ENCODE measurements at places on chromosomes 2 and 18.

DNA sequence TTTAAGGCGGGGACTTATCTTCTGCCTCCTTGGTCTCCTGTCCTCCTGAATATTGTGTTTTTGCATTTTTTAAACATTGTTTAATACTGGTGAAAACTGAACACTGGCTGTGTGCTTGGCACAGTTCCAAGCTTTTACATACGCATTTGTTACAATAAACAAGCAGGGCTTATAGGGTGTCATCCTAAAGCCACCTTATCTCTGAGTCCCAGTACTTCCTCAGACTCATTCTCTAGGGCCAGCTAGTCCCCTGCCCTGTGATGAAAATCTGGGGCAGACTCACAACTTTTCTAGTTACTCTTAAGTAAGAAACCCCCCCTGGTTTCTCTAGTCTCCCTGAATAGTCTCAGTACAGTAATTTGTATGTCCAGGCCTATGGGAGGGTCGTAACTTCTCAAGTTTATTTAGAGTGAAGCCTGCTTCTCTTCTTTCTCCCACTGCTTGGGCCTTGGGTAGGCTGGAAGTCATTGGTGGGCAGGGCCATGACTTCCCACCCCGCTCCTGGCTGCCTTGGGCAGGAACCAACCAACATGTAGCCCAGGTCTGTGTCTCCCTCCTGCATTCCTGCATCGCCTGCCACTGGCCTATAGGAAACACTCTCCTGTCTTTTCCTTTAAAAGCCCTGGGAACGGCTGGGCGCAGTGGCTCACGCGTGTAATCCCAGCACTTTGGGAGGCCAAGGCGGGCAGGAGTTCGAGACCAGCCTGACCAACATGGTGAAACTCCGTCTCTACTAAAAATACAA lies 7.7 kb upstream of the KCNE4 start:
- DNase-seq, result no peak

GRCh38 chr2:201654616-201655384 lies 11.5 kb upstream of the TMEM237 start:
- DNase-seq, result no peak

- no peak for DNase-seq
Measured at GRCh38 chr2:100749771-100750542, 70.0 kb upstream of the NPAS2 start.

DNA sequence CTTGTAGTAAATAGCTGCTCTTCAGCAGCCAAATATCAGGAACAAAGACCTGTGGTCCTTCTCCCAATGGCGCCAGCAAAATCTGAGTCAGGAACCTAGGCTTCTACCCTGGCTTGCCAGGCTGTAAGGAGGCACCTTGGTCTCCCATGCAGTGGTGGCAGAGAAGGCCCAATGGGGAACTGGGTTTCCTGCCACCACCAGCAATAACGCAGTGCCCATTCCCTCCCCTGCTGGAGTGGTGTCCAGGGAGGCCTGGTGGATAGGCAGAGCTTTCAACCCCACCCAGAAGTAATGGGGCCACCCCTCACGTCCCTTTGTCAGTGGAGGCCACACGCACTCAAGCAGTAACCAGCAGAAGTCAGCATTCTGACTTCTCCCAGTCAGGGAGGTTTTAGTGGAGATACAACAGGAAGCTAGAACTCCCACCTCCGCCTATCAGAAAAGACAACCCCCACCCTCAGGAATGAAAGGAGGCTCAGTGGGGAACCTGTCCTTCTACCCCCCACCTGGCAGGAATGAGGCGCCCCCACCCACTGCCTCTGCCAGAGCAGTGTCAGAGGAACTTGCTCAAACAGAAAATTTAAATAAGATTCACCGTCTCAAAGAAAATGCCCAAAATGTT lies 132.4 kb downstream of the COPS8 start:
- DNase-seq, result no peak

- DNase-seq, result no peak
Measured at GRCh38 chr2:62163834-62164233, 32.1 kb upstream of the B3GNT2 start.

GRCh38 chr2:106044021-106044420 lies 150.1 kb downstream of the UXS1 start:
- DNase-seq, result no peak

DNA sequence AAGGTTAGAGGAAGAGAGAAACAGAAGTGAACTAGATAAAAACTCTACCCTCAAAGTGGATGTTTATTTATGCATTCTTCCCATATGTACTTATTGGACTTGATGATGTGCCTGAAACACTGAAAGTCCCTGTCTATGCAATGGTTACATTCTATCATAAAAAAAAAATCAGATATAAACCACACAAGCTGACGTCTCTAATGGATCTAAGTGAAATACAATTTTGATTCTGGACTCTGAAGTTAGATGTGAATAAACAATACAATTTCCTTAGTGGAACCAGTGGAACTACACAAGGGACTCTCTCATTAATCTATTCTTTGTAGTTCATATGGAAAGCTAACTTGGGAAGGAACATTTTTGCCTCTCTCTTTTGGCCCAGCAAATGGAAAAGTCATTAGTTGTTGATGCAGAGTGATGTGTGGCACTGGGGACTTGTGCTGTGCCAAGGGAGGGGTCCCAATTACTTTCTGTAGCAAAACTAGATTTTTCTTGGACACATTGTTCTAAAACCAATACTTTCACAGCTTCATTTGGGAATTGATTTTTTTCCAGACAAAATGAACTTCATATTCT lies 376.8 kb downstream of the TRIB2 start:
- DNase-seq, result no peak

GRCh38 chr2:55236992-55237543 lies 4.6 kb downstream of the RPS27A start:
- no peak for DNase-seq

DNA sequence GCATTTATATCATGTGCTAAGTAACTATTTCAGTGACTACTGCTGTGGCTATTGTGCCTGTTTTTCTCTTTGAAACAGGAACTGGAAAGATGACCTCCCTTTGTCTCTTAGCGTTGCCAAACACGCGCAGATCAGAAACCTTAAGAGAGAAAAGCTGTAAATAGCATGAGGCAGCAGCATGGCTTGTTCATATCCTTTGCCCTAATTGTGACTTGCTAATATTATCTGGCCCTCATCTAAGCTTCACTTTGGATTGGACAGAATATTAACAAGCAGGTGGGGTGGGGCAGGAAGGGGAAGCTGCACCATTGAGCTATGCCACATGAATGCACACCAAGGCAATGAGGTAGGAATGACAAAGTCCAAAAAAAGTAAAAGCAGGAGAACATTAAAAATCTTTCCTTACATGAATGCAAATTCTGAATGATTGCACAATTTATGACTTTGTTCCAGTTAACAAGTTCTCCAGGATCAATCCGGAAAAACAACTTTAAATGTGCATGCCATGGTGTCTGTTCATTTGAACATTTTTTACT lies 128.4 kb downstream of the IRS1 start:
- no peak for DNase-seq

GRCh38 chr2:38737925-38738324 lies 13.2 kb downstream of the SRSF7 start:
- DNase-seq, result no peak

- no peak for DNase-seq
Measured at GRCh38 chr18:25875551-25876240, 214.7 kb downstream of the SS18 start.

- DNase-seq, result no peak
Measured at GRCh38 chr2:169715379-169716237, 18.0 kb upstream of the KLHL23 start.

- no peak for DNase-seq
Measured at GRCh38 chr2:66821168-66821567, 386.2 kb downstream of the MEIS1 start.

GRCh38 chr2:159444754-159445153 lies 158.3 kb upstream of the WDSUB1 start:
- DNase-seq, result no peak

DNA sequence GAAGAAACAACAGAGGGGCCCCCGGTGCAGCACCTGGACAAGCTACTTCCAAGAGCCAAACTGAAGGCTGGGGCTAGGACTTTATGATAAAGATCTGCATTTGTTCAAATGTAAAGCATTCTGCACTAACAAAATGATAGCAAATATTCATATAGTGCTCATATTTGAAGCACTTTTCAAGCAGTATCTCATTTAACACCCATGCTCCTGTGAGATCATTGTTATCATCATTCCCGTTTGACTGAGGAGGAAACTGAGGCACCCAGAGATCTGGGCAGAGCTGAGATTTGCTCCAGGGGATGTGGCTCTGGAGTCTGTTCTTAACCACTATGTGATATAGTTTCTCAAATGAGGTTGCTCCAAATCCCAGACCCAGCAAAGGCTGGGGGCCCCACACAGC lies 9.8 kb downstream of the KCTD1 start:
- no peak for DNase-seq

DNA sequence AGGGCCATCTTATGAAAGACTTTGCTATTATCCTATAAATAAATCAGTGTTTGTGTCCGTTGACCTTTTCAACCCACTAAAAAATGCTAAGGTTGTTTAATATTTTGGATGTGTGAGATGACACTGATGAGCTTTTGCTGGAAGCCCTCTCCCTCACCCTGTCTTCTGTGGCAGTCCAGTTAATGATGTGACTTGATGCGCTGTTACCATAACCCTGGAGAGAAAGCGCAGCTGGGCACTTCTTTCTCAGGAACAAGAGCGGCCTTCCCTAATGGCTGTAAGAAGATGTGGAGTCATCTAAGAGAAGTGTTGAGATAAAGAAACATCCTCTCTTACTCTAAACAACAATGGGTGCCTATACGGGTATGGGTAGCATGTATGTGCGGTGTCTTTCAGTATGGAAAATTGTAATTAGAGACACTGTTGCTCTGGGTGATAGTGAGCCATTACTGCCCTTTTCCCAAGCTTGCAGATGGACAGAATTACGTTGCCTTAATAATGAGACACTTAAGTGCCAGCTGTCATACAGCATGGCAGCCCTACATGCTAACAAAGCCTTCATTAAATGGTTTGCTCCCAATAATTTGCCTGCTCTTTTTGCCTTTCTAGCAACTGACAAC lies 165.6 kb upstream of the NABP1 start:
- no peak for DNase-seq

- no peak for DNase-seq
Measured at GRCh38 chr2:53631313-53632125, 136.1 kb upstream of the CHAC2 start.

DNA sequence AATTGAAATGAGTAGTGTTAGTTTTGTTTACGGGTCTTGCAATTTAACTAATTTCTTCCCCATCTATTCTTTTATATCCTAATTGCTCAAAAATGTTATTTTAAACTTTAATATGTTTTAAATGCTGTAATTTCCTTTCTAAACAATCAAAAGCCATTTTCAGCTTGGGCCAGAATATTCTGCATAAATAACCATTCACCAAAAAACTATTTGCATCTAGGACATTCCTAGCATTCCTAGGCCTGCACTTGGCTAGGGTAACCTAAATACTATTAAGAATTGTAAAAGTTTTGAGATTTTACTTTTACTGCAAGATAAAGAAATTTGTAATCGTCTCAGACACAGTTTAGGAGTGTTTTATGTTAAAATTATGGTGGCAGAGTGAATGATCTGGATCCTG lies 7.8 kb upstream of the ETAA1 start:
- no peak for DNase-seq

DNA sequence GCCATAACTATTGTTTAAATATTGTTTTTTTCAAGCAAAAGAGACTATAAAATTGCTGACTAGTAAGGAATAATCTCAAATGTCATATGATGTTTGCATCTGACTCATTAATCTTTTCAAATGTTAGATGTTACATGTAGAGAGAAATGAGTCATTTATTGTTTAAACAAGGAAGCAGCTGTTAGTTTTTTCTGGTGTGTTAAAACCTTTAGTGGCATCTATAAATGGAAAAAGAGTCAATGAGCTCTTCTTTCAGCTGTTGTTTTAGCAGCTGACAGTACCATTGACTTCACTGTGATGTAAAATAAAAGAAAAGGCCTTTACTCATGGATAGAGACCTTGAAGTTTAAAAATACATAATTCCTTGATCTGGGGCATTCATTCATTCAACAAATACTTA lies 1.8 kb upstream of the KLHL41 start:
- DNase-seq, result no peak

DNA sequence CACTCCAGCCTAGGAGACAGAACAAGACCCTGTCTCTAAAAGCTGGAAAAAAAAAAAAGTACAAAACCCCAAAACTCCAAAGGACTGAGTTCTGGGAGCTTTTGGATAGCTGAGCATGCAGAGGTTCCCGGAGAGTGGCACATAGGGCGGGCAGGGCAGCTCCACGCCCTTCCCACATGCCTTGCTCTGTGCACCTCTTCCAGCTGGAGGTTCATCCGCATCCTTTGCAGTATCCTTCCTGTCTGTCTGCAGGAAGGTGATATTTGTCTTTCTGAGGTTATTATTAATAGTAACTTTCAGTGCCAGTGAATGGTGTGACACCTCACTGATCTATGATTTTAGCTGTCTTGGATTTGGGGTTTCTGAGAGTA lies 70.2 kb downstream of the INPP4A start:
- DNase-seq, result no peak

DNA sequence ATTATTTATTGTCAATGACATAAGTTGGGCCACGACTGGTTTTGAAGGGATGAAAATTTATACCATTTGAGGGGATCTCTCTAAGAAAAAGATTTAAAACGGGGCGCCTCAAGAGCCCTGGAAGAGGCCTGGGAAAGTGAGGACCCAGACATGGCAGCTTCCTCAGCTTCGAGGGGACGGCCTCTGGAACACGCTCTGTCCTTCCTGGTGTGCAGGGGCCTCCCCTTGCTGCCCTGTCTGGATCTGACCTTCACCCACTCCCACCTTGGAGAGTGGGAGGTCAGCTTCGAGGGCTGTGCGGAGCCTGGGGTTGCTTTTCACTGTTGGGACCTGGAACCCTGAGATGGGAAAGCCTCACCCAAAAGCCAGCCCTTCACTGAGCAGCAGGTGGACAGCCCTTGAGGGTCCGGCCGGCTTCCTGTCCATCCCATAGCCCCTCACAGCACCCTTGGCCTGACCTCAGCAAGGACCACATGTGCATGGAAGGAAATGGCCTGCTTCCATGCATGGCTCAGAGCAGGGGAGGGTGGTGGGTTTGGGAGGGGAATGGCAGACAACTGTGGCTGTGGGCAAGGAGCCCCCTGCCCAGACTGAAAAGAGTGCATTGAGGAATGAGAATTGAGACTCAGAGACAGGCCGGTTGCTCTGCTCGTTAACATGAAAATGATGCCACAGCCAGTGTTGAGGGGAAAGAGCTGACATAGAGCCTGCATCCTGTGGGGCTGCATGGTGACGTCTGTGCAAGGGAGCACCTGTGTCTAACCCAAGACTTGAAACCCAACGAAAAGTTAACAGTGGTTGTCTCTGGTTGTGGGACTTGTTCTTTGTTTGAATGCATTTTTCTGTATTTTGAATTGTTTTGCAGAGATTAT lies 16.3 kb downstream of the FBLN7 start:
- DNase-seq, result no peak

DNA sequence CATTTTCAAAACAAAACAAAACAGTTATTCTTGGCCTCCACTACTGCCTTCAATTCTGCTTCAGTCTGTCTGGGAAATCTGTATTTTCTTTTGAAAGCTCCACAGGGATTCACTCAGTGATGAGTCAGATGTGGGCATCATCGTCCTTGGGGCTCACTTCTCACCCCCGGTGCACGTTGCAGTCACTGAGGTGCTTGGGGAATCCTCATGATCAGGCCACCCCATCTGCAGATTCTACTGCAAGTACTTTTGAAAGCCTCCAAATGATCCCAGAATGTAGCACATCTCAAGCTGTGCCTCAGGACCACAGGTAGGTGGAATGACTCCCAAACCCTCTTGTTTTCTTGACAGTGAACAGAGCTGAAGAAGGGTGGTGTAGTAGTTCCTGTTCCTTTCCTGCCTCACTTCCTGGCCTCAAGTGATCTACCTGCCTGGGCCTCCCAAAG lies 34.3 kb downstream of the LPIN2 start:
- peak; percentile 60 for DNase-seq
